Mesangial cell (primary cell): ENCODE measurements at places on chromosomes 12 and 14. TPM values are rescaled to one million over a fixed set of nuclear protein-coding genes. Genes with fewer than 3 reads are reported as not detected.

Gene CCDC196
- not detected in 2 replicates for total RNA-seq

Gene E2F7
- total RNA-seq = 2.0 and 10.9 TPM in 2 replicates

Gene DICER1
- 23.1 and 29.8 TPM in 2 replicates for total RNA-seq

Gene KCNH3
- total RNA-seq = 0.16 and 1.1 TPM in 2 replicates

Gene IPO8
- total RNA-seq = 16.1 and 21.6 TPM in 2 replicates

Gene TMTC2
- 1.8 and 5.1 TPM in 2 replicates for total RNA-seq

Gene IL31
- not detected in 2 replicates for total RNA-seq

Gene TGM1
- total RNA-seq = 0.65 and 0.89 TPM in 2 replicates

Gene NFE2
- total RNA-seq = 0.63 TPM in 1 of 2 replicates, not detected in the other

Gene SIX6
- total RNA-seq = not detected in 2 replicates
